ENCODE measurements at places on chromosomes 11 and 22.

GRCh38 chr11:4830346-4830745 is 9.2 kb downstream of the OR51F2 start:
- DNase-seq: no peak

GRCh38 chr11:118699506-118700220 is 20.2 kb upstream of the TREH start:
- no peak for DNase-seq

DNA sequence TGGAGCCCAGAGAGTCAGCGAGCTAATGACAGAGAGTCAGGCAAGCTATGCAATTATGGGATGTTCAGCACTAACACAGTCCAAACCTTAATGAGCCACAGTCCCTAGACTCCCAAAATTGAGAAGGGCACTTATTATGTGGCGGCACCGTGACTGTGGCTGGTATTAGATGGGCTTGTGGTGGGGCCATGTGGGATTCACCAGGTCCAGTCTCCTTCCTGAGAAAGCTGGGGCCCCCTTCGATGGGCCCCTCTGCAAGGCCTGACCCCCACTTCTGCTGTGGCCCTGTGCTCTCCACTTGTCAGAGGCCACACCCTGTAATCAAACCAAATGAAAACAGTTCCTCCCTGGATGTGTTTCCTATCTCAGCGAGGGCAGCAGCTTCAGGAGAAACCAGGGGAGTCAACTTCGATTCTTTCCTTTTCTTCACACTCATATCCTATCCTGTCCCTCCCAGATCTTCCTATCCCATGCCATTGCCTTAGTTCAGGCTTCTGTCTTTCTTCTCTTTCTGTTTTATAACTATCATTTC is 42.9 kb downstream of the INSC start:
- no peak for DNase-seq

DNA sequence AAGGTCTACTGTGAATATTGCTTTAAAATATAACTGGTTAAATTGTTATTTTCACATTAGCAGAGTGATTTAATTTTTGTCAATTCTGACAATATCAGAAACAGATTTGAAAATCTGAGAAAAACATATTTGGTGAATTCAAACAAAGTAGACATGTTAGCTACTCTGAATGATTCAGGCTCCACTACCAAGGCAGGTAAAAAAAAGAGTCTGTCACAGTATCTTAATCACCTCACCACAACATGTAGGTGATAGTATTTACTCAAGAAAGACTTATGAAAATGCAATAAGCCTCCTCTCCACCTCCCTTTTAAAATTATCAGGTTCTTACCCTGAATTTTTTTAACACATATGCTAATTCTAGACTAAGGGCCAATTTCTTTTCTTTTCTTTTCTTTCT is 42.6 kb downstream of the DDI1 start:
- no peak for DNase-seq

- DNase-seq: no peak
Observed at GRCh38 chr11:833114-833791, 501 bp downstream of the CD151 start.

GRCh38 chr11:33912405-33913361 is 20.8 kb upstream of the LMO2 start:
- peak; percentile 67 for DNase-seq
